ENCODE measurements at places on chromosomes 16 and 17.
A peak's percentile ranks its signal among the peaks of the same experiment; 100 is the strongest.

- DNase-seq, result peak; percentile 48
These were observed 31.0 kb downstream of the PMM2 start for GRCh38 chr16:8828541-8829165.

GRCh38 chr16:71937868-71938510 lies 42.7 kb downstream of the IST1 start:
- DNase-seq, result no peak

- DNase-seq, result peak; percentile 21
These were observed 24.7 kb downstream of the CALB2 start for GRCh38 chr16:71383054-71383773.

- no peak for DNase-seq
These were observed 24.5 kb downstream of the CDK5RAP3 start for GRCh38 chr17:47995241-47995935.

DNA sequence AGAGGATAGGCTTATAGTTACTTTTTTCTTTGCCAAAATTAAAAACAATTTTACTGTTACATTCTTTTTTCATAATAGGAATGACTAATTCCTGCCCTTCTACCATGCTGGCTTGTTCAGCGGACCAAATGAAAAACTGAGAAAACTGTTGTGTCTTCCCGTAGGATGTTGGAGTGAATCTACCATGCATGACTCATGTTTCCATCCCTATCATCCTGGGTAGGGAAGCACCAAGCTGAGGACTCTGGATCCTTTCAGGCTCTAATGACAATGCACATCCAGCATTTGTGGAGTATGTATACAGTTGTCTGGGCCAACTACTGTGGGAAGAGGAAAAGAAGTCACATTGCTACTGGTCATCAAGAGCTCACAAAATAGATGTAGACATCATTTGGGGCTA lies 41.1 kb upstream of the DHX8 start:
- DNase-seq, result peak; percentile 41
